ENCODE measurements at places on chromosomes 3 and 15.

DNA sequence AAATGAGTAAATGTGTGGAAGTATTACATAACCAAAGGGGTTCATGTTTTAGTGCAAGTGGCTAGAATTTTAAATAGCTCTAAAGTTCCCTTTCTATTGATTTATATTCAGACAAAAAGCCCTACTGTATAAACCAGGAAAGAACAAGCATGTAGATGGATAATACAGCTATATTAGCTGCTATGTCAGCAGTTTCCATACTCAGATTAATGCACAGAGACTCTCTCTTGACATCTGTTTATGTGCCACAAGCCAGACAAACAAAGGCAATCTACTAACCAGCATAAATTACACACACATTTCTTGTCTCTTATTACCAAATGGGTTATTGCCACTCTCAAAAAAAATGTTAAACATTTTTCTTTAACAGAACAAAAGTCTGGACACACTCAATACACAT lies 760.1 kb upstream of the NECTIN3 start:
- no peak for DNase-seq

GRCh38 chr3:36269274-36269673 lies 111.0 kb upstream of the STAC start:
- DNase-seq = no peak

DNA sequence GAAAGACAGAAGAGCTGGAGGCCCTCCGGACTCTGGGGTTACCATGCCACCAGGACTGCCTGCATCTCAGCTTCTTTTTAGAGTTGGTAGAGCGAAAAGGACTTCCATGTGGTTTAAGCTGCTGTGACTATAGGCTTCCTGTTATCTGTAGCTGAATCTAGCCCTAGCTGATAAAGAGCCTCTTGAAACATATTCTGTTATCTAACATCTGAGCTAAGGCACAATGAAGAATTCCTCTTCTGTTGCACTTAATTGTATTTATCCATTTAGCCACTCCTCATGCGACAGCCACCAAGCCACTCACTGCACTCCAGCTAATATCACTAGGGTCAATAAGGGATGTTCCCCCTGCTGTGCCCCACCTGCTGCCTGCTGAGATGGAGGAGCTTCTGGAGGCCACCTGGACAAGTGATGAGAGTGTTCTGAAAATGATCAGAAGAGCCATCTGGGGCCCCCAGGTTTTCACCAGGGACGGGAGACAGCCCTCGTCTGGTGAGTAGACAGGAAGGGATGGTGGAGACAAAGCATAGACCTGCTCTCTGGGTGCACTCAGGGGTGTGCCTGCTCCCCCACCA lies 94.6 kb upstream of the PLXNA1 start:
- no peak for DNase-seq

DNA sequence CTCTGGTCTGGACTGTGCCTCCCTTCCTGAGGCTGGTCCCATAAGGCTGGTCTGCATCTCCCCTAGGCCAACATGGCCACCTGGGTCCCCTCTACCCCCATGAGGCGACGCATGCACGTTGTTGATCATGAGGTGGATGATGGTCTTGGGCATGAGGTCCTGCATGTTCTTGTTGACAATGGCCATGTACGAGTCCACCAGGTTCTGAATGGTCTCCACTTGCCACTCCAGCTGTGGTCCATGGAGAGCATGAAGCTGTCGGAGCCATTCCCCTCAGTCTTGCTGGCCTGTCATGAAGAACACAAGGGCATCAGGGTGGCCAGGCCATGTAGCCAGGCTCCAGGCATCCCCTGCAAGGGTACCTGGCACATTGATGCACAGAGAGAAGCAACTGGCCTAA lies 27.1 kb upstream of the CSPG4 start:
- no peak for DNase-seq

DNA sequence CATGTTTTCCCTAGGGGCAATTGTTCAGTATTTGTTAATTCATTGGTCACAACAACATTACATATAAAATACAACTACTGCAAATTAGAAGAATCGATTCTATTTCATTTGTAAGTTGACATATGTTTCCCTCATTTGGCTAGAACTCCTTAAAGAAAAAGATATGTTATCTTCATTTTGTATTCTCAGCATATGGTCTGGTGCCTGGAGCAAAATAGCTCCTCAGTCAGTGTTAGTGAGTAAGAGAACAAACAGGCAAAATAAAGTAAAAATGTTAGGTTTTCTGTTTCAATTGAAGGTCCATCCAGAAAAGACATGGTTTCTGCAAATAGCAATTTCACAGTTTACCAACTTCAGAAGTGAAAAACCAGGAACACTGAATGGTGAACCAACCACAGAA lies 1343.1 kb downstream of the ROBO1 start:
- no peak for DNase-seq

- DNase-seq = no peak
Measured at GRCh38 chr3:187172929-187173328, 24.4 kb upstream of the RTP1 start.

- no peak for DNase-seq
Measured at GRCh38 chr3:160665784-160666526, 11.0 kb upstream of the ARL14 start.
